ENCODE measurements at places on chromosomes 3 and 15. TPM values are rescaled to one million over a fixed set of nuclear protein-coding genes. Genes with fewer than 3 reads are reported as not detected.

Gene TIMP4
- not detected for total RNA-seq

Gene MUSTN1
- total RNA-seq, result 1.9 TPM

Gene RPS17
- 2,366 TPM for total RNA-seq

Gene CAPN7
- total RNA-seq, result 33.1 TPM

Gene DUOX2
- total RNA-seq, result 0.54 TPM

Gene SOX14
- total RNA-seq, result not detected

Gene RARB
- 27.2 TPM for total RNA-seq

Gene PBRM1
- 76.2 TPM for total RNA-seq

Gene GOLGA6L4
- total RNA-seq, result 0.63 TPM

Gene TFDP2
- total RNA-seq, result 66.2 TPM

Gene SLCO3A1
- total RNA-seq, result 35.5 TPM

Gene WDR5B
- total RNA-seq, result 4.9 TPM

DNA sequence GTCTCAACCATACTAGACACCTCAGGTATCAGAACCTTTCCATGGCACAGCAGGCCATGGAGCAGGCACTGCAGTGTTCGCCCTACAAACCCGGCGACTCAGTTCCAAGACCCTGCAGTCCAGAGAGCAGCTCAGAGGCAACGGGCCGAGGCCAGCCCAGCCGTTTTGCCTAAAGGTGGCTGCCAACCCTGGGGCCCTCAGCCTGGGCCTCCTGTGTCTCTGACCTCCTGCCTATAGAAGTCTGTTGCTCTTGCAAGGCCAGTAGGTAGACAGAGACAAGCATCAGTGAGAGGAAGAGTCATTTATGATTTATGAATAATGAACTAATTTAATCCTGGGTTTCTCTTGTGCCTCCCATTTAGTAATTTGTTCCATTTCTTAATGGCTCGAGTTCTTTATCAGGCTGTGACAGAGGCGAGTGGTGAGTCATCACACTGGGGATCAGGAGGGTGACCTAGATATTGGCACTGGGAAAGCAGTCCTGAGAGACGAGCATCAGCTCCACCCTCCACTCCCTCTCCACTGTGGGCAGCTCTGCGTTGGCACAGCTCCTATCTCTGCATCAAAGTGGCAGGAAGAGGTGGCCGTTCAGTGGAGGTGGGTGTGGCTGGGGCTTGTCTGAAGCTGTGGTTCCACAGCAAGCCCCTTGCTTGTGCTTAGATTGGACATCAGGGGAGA, 79.8 kb downstream of the ABHD5 start:
- no peaks in the 10 kb centered on the region for H3K36me3 ChIP-seq
- H3K4me1 ChIP-seq, result no peaks in the 10 kb centered on the region
- no peaks in the 10 kb centered on the region for H3K27me3 ChIP-seq
- no peak overlapping the region for H3K27ac ChIP-seq

GRCh38 chr3:197521277-197522182, 34.2 kb downstream of the BDH1 start:
- H3K4me1 ChIP-seq, result no peaks in the 10 kb centered on the region
- no peak for DNase-seq
- H3K36me3 ChIP-seq, result no peaks in the 10 kb centered on the region
- no peak overlapping the region for H3K27ac ChIP-seq
- no peak overlapping the region for H3K4me3 ChIP-seq

GRCh38 chr3:58798312-58798711, 131.7 kb upstream of the FAM3D start:
- H3K27me3 ChIP-seq, result no peaks in the 10 kb centered on the region
- H3K4me1 ChIP-seq, result peaks cover 10% of the 10 kb centered on the region
- H3K4me3 ChIP-seq, result no peak overlapping the region
- DNase-seq, result no peak
- H3K36me3 ChIP-seq, result no peaks in the 10 kb centered on the region
- no peak overlapping the region for H3K27ac ChIP-seq

GRCh38 chr15:70186152-70186551, 88.4 kb upstream of the TLE3 start:
- H3K36me3 ChIP-seq, result no peaks in the 10 kb centered on the region
- H3K4me3 ChIP-seq, result no peak overlapping the region
- no peaks in the 10 kb centered on the region for H3K4me1 ChIP-seq
- no peak for DNase-seq

DNA sequence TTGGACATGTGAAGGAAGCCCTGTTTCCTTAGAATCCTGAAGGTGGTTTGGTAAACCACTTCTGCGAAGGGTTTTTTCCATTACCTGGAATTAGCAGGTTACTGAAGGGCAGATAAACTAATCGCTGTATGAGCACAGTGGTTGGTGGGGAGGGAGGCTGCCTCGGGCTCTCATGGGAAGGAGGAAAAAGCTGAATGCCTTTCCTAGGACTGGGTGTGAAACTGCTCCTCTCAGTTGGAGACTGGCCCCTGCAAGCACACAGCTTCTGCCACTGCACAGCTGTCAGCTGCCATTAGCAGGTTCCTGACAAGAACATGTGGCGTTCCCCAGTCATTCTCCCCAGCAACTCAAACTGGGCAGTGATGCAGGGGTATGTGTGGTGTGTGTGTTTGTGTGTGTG, 376.3 kb downstream of the GAP43 start:
- H3K27me3 ChIP-seq, result no peaks in the 10 kb centered on the region
- no peak overlapping the region for H3K4me3 ChIP-seq
- H3K4me1 ChIP-seq, result no peaks in the 10 kb centered on the region
- H3K36me3 ChIP-seq, result no peaks in the 10 kb centered on the region
- no peak overlapping the region for H3K27ac ChIP-seq

GRCh38 chr3:194871143-194871863, 185.6 kb downstream of the FAM43A start:
- DNase-seq, result peak; percentile 85
- no peaks in the 10 kb centered on the region for H3K27me3 ChIP-seq
- no peak overlapping the region for H3K27ac ChIP-seq

- peak overlapping the region; percentile 64 for H3K4me3 ChIP-seq
- H3K4me1 ChIP-seq, result peaks cover 3% of the 10 kb centered on the region
- H3K27ac ChIP-seq, result no peak overlapping the region
These were observed 973 bp upstream of the COPG1 start for GRCh38 chr3:129248286-129248979.

DNA sequence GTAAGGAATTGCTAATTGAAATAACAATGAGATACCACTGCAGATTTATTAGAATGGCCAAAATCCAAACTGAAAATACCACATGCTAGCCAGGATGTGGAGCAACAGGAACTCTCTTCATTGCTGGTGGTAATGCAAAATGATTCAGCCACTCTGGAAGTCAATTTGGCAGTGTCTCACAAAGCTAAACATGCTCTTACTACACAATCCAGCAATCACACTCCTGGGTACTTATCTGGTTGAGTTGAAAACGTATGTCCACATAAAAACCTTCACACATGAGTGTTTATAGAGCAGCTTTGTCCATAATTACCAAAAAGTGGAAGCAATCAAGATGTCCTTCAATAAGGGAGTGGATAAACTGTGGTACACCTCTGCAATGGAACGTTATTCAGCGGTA, 113.3 kb downstream of the SMAD6 start:
- no peak overlapping the region for H3K27ac ChIP-seq
- H3K27me3 ChIP-seq, result no peaks in the 10 kb centered on the region
- H3K4me3 ChIP-seq, result no peak overlapping the region
- no peaks in the 10 kb centered on the region for H3K4me1 ChIP-seq

DNA sequence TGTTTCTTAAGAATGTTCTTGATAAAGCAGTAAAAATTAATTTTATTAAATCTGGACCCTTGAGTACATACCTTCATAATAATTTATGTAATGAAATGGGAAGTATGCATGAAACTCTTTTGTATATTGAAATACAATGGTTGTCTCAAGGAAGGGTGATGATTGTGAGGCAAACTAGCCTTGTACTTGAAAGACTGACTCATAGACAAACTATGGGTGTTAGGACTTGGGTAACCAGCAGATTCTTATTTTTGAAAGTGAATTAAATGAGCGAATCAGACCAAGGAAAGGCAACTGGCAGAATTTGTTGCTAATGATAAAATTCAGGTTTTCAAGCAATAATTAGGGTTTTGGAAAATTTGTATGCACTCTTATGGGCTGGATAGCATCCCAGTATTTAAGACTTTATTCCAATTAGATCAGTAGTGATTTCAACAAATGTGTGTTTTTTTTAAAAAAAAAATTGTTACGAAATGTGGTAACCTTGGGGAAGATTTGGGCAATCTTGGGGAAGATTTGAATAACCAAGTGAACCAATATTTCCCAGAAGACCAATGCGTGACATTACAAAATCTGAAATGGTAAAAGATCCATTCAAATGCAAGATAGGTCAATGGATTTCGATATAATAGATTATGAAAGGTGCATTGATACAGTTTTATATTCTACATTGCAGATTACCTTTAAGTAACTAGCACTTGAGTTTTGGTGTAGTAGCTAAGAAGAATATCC, 42.0 kb downstream of the ATP2C1 start:
- peaks cover 11% of the 10 kb centered on the region for H3K36me3 ChIP-seq
- no peak overlapping the region for H3K4me3 ChIP-seq
- no peak overlapping the region for H3K27ac ChIP-seq
- no peaks in the 10 kb centered on the region for H3K27me3 ChIP-seq
- H3K4me1 ChIP-seq, result peaks cover 11% of the 10 kb centered on the region

DNA sequence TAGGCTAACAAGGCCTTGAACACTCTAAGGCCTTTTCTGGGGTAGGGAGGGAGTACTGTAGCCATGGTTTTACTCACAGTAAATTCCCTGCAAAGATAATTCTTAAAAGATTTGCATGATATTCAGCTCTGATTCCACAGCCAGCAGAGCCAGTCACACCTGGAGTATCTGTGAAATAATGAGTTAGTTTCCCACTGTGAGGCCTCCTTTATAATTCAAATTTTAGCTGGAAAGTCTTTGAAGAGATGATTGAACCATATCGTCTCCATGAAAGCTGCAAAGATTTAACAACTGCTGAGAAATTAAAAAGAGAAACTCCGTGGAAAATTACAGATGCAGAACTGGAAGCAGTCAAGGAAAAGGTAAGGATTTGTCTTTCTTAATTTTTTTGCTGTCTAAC, 32.3 kb upstream of the DUT start:
- no peak for DNase-seq
- H3K4me3 ChIP-seq, result no peak overlapping the region
- H3K4me1 ChIP-seq, result no peaks in the 10 kb centered on the region
- no peak overlapping the region for H3K27ac ChIP-seq
- no peaks in the 10 kb centered on the region for H3K36me3 ChIP-seq
- no peaks in the 10 kb centered on the region for H3K27me3 ChIP-seq

- no peaks in the 10 kb centered on the region for H3K27me3 ChIP-seq
- no peak overlapping the region for H3K27ac ChIP-seq
- no peak overlapping the region for H3K4me3 ChIP-seq
- H3K4me1 ChIP-seq, result no peaks in the 10 kb centered on the region
- no peaks in the 10 kb centered on the region for H3K36me3 ChIP-seq
These were observed 25.6 kb downstream of the SLC7A14 start for GRCh38 chr3:170560296-170560695.

DNA sequence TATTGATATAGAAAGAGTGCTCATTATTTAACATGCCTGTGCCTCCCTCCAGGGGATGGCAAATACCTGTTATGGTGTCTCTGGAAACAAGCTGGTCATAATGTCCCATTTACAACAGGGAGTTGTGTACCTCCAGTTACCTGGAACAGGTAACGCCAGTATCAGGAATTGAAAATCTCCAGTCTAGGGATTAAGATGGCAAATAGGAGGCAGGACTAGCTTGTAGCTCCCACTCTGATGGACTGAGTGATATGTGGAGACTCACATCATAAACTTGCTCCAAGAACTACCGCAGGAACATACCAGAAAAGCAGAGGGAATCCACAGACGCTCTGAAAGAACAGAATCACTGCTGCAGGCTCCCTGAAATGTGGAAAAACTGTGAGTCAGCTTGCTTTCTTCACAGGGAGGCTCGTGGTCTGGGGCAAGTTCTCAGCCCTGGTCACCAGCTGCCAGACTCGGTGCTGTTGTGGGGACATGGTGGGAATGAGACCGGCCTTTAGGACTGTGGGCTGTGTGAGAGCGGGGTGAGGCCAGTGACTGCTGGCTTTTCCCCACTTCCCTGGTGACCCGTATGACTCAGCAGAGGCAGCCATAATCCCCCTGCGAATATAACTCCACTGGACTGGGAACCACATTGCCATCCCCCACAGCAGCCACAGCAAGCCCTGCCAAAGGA, 97.4 kb downstream of the KCNAB1 start:
- H3K4me3 ChIP-seq, result no peak overlapping the region
- no peaks in the 10 kb centered on the region for H3K4me1 ChIP-seq
- no peak overlapping the region for H3K27ac ChIP-seq
- no peak for DNase-seq

DNA sequence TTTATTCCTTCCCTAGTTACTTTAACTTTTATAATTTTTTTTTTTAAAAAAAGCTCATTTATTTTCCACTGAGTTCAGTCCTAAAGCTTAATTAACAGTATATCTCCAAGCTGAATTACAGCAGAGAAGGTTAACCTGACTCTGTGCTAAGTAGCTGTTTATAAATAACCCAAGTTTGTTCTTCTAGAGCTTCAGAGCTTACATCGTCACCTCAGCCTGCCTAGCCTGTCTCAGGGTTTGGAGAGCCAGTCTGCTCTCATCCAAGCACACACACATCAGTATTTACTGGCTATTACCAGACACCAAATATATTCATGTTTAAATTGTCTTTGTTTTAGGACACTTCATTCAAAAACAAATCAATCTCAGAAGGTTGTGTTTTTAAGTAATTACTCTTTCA, 154.9 kb downstream of the CDIN1 start:
- DNase-seq, result peak; percentile 70
- peak overlapping the region; percentile 78 for H3K27ac ChIP-seq
- H3K4me1 ChIP-seq, result peaks cover 59% of the 10 kb centered on the region
- H3K4me3 ChIP-seq, result no peak overlapping the region
- H3K27me3 ChIP-seq, result no peaks in the 10 kb centered on the region
- H3K36me3 ChIP-seq, result no peaks in the 10 kb centered on the region

GRCh38 chr3:33130144-33130543, 16.3 kb downstream of the CRTAP start:
- H3K27ac ChIP-seq, result no peak overlapping the region
- no peaks in the 10 kb centered on the region for H3K27me3 ChIP-seq
- no peak overlapping the region for H3K4me3 ChIP-seq
- H3K36me3 ChIP-seq, result peaks cover 32% of the 10 kb centered on the region
- no peak for DNase-seq

GRCh38 chr15:69722924-69723323, 270.3 kb downstream of the RPLP1 start:
- no peaks in the 10 kb centered on the region for H3K36me3 ChIP-seq
- no peak for DNase-seq
- no peak overlapping the region for H3K27ac ChIP-seq
- H3K27me3 ChIP-seq, result peaks cover 10% of the 10 kb centered on the region

DNA sequence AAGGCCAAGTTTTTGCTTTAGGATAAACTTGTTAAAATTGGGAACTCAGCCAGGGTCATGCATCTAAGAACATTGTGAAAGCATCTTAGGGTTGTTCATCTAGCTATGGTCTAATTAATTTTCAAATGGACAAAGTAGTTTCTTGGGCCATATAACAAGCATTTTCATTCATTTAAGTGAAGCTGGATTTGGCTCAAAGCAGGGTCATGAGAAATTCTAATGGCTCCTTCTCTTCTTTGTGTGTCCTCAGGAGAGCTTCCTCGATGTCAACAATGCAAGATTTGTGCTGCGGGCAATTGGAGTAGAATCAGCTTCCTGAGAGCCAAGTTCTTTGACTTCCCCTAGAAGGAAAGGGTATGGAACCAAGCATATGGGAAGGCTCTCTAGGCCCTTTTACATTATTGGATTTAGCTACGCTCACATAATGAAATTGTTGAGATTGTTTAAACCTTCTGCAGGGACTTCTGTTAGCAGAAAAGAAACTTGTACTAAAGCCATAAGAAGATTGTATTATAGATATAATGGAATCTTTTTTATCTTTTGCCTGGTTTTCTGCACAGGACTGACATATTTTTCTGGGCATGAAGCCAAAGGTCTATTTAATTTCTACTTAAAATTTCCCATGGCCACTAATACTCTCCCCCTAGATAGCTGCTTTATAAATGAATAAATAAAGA, 1.8 kb upstream of the SAMMSON start:
- no peaks in the 10 kb centered on the region for H3K27me3 ChIP-seq
- no peak overlapping the region for H3K4me3 ChIP-seq
- peaks cover 3% of the 10 kb centered on the region for H3K4me1 ChIP-seq
- H3K27ac ChIP-seq, result no peak overlapping the region
- H3K36me3 ChIP-seq, result no peaks in the 10 kb centered on the region
- no peak for DNase-seq
